ENCODE measurements at places on chromosomes 4 and X.

DNA sequence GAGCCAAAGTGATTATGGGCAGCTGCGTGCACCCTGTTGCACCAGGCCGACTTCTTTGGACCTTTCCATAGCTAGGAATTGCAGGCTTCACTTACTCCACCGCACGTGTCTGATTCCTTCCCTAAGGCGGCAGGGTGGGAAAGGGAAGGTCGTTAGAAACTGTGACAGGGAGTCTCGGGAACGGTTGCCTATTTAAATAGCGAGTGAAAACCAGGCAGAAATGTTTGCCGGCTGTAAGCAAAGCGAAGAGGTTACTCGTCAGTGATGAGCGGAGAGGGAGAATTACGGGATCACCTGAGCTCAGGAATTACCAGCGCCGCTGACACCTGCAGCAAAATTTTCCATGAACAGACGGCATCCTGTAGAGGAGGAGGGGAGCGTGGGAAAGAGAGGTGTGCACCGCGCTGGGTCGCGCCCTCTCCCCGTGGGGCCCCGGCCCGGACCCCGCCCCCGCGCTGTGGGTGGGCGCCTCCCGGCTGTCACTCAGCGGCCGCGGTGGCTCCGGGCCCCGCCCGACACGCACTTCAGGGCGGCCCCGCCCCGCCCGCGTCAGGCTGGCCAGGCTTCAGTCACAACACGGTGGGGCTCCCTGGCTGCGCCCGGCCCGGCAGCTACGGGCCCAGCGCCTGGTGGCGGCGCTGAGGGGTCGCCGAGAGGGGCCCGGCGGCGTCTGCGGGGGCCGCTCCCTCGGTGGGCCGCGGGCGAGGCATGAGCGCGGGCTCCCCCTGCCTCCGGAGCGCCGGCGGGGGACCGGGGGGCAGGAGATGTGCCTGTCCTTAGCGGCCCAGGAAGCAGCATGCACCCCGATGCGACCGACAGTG lies at the start of gene SNX25:
Gene SNX25 (plus strand): TSS at position 568 of the 821 bp plus-strand sequence. CDS start 229 bp downstream, at position 797.
- no peak for DNase-seq

- no peak for DNase-seq
Observed at GRCh38 chrX:12910423-12911121, 4.2 kb downstream of the TLR8 start.

- no peak for DNase-seq
Observed at GRCh38 chr4:21728304-21728703, 220.3 kb downstream of the KCNIP4 start.

- DNase-seq: no peak
Observed at GRCh38 chrX:10619425-10620046, 849 bp downstream of the MID1 start.

DNA sequence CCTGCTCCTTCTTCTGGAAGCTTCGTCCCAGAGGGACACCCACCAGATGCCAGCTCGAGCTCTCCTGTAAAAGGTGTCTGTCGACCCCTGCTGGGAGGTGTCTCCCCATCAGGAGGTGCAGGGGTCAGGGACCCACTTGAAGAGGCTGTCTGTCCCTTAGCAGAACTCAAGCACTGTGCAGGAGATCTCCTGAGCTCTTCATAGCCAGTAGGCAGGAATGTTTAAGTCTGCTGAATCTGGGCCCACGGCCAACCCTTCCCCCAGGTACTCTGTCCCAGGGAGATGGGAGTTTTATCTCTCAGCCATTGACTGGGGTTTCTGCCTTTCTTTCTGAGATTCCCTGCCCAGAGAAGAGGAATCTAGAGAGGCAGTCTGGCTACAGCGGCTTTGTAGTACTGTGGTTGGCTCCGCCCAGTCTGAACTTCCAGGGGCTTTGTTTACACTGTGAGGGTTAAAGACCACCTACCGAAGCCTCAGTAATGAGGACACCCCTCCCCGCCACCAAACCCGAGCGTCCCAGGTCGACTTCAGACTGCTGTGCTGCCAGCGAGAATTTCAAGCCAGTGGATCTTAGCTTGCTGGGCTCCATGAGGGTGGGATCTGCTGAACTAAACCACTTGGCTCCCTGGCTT lies 1383.0 kb upstream of the TENM3 start:
- no peak for DNase-seq

DNA sequence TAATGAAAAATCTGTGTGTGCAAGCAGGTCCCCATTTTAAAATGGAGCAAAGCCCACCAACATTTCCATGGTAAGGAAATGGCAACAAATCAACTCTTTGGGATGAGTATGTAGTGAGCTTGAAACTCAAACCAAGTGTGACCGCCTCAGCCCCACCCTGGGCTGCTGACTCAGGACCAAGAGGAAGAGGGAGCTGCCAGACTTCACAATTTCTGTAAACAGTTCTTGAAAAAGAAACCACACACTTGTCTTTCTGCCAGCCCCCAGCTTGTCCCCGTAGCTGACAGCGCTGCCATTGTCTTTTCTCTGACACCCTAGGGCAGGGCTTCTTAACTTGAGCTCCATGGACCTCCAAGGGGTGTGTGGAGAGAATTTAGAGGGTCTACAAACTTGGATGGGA lies 10.3 kb downstream of the RTL5 start:
- no peak for DNase-seq

GRCh38 chr4:25020236-25020635 lies 10.5 kb downstream of the LGI2 start:
- no peak for DNase-seq

GRCh38 chr4:152806501-152807125 lies 26.9 kb downstream of the ARFIP1 start:
- no peak for DNase-seq

GRCh38 chr4:87911252-87911774 lies 64.2 kb upstream of the SPP1 start:
- DNase-seq: no peak

GRCh38 chr4:99749445-99750391 lies 66.9 kb upstream of the DAPP1 start:
- DNase-seq: no peak

DNA sequence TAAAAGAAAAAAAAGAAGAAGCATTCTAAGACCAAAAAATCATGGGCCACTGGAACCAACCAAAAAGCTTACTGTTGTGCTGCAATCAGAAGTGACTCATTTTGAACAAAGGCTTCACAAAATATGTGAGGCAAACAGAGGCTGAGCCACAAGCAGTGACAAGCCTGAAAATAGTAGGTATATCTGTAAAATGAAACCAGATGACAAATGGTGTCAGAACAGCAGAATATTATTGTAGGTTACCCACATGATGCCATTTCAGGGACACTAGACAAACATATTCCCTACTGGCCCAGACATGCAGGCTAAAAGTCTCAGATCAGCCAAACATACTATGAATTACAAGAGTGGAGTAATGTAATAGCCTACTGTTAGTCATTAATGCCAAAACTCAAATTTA lies 1301.8 kb upstream of the DIAPH2 start:
- no peak for DNase-seq

DNA sequence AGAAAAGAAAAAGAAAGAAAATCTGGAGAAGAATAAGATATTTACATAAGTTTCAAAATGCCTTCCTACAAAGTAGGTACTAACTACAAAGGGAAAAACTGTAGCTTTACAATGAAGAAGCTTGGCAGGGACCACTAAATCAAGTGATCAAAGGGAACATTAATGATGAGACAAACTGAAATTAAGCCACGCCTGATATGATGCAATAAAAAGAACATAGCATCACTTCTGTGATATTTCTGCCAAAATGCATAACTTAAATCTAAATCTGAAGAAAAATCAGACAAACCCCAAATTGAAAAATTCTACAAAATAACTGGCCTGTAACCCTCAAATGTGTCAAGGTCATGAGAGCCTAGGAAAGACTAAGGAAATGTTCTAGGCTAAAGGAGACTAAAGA lies 8.9 kb upstream of the DCLK2 start:
- DNase-seq: no peak

GRCh38 chr4:6097581-6097980 lies 79.3 kb upstream of the C4orf50 start:
- DNase-seq: no peak

DNA sequence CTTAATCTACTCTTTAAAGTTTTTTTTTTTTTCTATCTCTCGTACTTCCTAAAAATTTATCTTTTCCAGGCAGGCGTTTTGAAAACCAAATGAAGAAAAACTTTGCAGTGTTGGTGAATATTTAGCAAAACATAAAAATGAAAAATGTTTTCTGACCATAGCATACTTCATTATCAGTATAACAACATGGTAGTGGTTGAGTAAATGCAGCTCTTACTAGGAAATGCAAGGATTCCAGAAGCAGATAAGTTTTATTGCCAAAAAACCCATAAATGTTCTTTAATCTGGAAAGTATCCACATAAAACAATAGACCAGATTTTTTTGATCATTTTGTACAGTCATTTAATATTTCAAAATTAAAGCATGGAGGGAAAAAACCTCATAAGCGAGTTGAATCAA lies 136.9 kb upstream of the GUCY1A1 start:
- DNase-seq: no peak

DNA sequence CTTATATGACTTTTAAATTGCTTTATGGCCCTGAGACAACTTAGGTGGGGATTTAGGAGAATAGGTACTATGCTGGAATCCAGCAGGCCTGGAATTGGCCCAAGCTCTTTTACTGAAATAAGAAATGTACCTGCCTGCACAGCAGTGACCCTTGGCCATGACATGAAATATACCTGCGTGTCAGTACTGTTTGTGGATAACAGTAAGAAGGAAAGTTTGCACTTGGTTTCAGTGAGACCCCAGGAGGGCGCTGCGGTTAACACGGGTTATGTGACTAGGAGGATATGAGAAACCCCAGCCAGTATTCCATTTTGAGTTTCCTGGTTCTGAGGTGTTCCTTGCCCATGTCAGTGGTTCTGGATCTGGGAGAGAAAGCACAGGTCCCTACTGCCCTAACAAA lies 5.3 kb downstream of the MTM1 start:
- no peak for DNase-seq

DNA sequence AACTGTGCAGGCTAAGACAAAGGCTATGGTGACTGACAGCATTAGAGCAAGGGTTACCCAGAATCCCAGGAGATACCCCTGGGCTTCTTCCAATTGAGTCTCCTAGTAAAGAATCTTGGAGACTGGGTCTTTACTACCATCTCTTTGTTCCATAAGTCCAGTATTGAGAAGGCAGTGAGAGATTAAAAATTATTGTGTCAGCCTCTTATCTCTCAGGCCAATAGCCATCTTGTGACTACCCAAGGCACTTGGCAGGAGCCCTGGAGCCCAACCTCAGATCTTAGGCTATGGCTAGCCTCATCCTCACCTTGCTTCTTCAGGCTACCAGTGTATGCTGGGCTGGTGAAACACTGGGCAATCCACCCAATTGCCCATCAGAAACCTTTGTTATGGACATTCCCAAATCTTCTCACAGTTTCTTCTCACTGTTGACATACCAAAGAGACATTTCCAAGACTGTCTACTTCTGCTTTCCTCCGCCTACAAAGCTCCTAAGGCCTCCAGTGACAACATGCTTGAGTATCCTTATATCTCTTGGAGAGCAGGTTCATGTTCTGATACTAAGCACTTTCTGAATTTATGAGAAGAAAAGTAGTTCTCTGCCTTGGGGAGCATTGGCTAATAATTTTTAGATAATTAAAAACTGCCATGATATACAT lies 76.3 kb upstream of the STIM2 start:
- DNase-seq: no peak

DNA sequence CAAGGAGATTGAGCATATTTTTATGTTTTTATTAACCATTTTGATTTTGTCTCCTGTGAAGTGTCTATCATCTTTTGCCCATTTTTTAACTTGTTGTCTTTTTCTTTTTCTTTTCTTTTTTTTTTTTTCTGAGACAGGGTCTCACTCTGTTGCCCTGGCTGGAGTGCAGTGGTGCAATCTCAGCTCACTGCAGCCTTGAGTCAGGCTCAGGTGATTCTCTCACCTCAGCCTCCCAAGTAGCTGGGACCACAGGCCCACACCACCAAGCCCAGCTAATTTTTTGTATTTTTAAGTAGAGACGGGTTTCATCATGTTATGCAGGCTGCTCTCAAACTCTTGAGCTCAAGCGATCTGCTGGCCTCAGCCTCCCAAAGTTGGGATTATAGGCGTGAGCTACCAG lies 4.6 kb upstream of the ADD1 start:
- DNase-seq: no peak

- no peak for DNase-seq
Observed at GRCh38 chr4:22794732-22795131, 102.0 kb downstream of the GBA3 start.

DNA sequence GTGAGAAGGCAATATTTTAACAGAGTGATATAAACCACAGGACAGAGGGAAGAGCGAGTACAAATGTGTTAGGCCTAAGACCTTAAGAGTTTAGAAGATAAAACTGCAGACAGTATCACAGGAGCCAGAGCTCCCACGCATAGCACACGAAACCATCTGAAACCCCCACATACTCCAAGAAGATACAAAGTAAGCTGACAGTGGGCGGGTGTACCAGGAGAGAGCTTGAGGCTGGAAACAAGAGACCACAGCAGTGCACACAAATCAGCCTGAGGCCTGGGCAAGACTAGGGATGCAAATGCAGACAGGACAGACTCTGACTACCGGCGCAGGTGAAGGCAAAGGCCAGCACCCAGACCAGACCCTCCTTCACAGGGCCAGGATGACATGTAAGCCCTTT lies 54.1 kb upstream of the ARHGAP24 start:
- peak; percentile 34 for DNase-seq

- no peak for DNase-seq
Observed at GRCh38 chr4:184950926-184951325, 67.4 kb upstream of the HELT start.

DNA sequence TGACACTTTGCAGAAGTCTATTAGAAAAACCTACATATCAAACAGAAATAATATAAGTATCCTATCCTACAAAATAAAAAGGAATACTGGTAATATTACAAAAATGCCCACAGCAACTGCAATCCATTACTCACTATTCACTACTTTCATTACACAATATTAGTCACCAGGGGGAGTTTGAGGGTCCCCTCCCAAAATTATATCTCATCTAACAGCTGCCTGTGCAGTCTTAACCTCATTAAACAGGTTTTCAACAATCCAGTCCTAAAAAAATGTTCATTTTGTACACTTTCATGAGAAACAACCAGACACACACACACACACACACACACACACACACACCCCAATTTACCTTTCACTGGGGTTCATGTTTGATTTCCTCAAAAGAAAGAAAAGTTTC lies 2.9 kb downstream of the CLOCK start:
- no peak for DNase-seq

GRCh38 chr4:82138374-82138773 lies 235.4 kb downstream of the HNRNPD start:
- no peak for DNase-seq

DNA sequence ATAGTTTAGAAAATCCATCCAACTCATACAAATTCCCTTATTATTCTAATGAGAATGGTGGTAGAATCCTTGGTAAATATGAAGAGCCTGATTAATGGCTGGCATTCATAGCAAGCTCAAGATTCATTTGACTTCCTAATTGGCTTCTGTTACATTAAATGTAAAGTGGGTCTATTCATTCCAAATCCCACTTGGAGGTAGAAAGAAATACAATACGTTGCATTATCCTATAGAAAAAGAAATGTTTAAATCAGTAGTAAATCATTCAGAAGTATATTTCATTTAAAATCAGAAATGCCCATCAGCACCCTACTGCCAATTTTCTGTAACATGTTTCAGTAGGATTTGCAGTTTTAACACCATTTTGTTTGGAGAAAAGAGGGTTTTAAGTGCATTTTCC lies 6.7 kb downstream of the ADGRG4 start:
- DNase-seq: no peak

- peak; percentile 13 for DNase-seq
Observed at GRCh38 chr4:67152976-67153375, 392.3 kb downstream of the CENPC start.

Data from right renal cortex interstitium (tissue), 3 donors.